DMS79 (cell line): ENCODE measurements at places on chromosomes 2 and 18.
A peak's percentile ranks its signal among the peaks of the same experiment; 100 is the strongest.

- DNase-seq, result peak; percentile 60
Measured at GRCh38 chr2:239661334-239662312, 260.8 kb upstream of the HDAC4 start.

- DNase-seq, result no peak
Measured at GRCh38 chr2:119699016-119699606, 20.1 kb downstream of the TMEM177 start.

GRCh38 chr2:128375454-128375853 lies 56.8 kb upstream of the HS6ST1 start:
- no peak for DNase-seq

- peak; percentile 3 for DNase-seq
Measured at GRCh38 chr2:44707945-44708660, 233.4 kb upstream of the SIX3 start.

GRCh38 chr2:99544608-99545007 lies 54.8 kb upstream of the REV1 start:
- DNase-seq, result no peak

DNA sequence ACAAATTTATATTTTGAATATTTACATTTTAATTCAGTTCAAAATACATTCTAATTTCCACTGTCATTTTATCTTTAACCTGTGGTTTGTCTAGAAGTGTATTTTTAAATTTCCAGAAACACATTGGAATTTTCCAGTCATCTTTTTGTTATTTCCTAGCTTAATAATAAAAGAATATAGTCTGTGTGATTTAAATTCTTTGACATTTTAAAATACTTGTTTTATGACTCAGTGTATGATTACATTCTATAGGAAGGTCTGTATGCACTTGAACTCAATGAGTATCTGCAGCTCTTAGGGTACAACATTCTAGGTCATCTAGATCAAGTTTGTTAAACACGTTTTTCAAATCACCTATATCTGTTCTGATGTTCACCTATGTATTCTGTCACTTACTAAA lies 88.3 kb upstream of the MBOAT2 start:
- no peak for DNase-seq

DNA sequence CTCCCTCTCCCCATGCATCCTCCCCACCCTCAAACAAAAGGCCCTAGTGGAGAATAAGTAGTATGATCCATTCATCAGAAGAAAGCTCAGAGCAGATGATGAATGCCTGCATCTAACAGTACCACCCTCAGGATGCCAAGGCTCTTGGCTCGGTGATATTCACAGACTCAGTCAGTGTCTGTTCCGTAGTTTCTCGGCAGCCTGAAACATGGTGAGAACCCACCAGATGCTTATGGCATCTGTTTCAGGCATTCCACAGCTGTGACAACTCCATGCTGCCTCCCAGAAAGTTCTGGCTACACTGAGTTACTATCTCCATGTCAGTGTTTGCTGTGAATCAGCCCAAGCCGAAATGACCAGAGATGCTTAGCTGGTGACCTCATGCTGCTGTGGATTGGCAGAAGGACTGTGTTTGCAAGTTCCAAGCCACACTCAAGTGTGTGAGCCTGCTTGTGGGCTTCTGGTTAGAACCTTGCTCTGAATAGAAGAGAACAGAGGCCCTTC lies 83.9 kb downstream of the WDSUB1 start:
- no peak for DNase-seq

DNA sequence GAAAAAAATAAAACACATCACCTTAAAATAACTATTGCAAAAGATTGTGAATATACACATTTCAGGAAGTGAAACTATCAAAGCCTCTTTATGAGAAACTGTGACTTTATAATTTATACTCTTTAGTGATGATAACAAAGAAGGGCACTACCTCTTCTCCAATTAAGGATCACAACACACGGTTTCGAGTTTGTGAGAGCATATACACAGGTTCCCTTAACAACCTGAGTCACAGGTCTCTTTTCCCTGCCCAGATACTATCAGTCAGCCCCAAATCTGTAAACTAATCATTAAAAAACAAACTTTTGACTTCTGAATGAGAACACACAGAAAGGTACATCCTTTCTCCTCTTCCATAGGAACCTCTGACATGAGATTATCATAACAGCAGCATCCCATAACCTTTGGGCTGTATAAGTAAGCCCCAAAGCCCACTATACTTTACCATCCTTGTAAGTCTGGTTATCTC lies 44.9 kb downstream of the PTPN2 start:
- no peak for DNase-seq

DNA sequence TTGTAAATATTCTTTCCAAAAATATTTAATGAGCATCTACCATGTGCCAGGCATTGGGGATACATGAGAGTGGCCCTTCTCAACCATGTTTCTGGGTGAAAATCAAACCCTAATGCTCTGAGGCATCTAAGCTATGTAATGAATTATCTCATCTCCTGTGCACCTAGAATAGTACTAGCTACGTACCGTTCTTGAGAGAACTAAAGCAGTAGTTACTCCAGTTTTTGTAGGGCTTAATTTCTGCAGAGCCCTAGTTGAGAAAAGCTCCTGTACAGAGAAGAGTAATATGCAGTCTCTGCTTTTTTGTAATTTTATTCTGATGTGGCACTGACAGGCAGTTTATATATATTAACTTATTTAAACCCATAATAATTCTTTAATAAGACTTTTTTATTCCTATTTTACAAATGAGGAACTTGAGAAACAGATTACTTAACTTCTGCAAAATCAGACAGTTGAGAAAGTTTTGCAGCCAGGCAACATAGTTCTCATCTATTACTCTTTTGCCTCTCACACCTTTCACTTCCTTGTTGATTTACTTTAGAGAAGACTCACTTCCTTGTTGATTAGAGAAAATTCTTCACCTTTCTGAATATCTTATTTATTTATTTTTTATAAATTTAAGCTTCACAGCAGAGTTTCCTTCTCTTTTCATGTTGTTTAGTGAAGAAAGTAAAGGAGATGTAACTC lies 3.1 kb downstream of the SPOPL start:
- DNase-seq, result no peak

- DNase-seq, result no peak
Measured at GRCh38 chr2:166256896-166257295, 118.8 kb downstream of the SCN9A start.

- DNase-seq, result no peak
Measured at GRCh38 chr2:186442885-186443284, 43.2 kb upstream of the ZC3H15 start.

- no peak for DNase-seq
Measured at GRCh38 chr2:142617461-142617860, 260.0 kb upstream of the KYNU start.

- DNase-seq, result no peak
Measured at GRCh38 chr18:35983818-35984217, 11.3 kb downstream of the RMP24 start.

- no peak for DNase-seq
Measured at GRCh38 chr2:43210467-43211303, 15.7 kb downstream of the ZFP36L2 start.

DNA sequence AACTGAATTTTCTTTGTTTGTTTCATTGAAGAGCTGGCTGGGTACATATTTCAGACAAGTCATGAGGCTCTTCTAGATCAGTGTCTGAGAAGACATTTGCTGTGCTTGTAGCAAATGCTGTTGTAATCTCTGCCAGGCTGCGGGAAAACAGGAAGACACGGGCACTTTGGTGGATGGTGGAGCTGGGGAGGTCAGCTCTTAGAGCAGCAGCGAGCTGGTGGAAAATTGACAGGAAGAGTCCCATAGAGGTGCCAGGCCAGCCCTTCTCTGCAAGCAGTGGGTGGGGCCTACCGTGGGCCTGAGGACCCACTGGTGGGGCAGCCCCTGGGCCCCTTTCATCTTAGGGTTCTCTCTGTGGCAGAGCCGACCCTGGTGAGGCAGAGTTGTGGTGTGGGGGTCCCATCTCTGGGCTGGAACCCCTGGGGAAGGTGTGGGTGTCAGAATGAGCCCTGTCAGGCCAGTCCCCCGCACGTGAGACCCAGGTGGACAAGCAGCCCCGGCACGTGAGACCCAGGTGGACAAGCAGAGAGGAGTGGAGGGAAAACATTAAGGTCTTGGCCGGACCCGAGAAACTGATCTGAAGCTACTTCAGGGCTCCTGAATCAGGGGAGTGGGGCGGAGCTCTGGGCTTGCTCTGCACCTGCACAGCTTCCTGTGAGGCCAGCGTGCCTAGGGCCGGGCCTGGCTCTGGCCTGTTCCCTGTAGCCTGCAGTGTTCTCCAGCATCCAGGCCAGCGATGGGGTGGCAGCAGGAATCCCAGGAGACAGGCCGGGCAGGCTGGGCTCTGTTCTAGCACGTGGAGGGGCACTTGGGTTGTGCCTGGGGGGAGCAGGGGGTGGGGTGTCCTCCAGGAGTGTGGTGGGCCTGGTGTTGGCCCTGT lies 273.5 kb upstream of the HDAC4 start:
- no peak for DNase-seq

DNA sequence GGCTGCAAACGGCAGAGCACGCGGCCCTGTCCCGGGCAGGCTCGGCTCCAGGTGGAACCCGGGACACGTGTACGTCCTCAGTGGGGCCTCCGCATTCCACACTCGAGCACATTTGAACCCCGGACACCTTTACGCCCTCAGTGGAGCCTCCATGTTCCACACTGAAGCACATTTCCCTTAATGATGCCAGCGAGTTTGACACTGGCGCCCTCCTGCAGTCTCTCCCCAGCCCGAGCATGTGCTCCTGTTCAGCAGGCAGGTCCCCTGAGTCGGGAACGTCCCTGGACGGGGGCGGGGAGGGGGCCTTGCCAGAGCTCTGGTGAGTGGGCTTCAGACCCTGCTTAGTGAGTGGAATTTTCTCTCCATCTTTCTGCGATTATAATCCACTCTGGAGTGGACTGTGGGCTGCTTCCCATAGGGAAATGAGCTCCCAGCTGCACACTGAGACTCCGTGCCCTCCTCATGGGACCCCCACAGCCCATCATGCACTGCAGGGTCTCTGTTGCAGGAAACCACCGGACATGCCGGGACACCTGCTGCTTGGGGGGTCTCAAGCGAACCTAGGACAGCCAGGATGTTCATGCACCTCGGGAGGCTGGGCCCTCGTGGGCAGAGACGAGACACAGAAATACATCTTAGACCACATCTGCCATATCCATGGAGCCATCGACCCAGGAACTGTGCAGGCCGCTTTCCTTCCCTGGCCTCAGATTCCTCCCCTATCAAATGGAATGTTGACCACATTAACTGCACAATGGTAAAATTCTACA lies 70.3 kb upstream of the SNTG2 start:
- DNase-seq, result no peak

DNA sequence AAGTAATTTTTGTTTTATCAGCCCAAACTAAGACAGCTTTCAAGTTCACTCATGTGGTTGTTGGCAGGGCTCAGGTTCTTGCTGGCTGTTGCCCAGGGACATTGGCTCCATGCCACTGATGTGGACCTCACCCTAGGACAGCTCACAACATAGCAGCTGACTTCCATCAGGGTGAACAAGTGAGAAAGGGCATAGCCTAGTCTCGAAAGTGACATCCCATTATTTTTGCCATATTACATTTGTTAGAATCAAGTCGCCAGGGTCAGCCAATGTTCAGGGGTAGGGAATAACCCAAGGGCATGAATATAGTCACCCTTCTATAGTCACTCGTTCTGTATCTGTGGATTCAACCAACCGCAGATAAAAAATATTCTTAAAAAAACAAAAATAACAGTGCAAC lies 10.7 kb upstream of the CWC22 start:
- no peak for DNase-seq

DNA sequence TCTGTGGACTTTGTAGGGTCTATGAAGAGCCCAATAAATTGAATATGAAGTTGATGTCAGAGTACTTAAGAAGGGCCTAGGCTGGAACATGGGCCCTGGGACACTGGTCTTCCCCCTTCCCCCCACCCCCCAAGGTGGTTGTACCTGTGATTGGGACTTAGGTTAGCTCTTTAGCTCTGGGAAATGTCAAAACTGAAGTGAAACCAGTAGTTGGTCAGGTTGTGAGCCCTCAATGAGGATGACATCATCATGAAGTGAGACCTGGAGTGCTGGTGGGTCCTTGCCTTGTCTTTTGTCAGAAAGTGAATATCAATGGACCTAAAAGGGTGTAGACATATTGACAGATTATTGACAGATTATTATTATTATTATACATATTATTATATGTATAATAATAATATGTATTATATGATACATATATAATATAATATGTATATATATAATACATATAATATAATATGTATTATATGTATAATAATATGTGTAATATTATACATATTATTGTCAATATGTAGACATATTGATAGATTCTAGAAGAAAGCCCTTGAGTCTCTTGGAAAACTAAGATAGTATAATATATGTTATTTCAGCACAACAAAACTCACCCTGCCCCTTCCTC lies 5.4 kb downstream of the MARS2 start:
- no peak for DNase-seq

DNA sequence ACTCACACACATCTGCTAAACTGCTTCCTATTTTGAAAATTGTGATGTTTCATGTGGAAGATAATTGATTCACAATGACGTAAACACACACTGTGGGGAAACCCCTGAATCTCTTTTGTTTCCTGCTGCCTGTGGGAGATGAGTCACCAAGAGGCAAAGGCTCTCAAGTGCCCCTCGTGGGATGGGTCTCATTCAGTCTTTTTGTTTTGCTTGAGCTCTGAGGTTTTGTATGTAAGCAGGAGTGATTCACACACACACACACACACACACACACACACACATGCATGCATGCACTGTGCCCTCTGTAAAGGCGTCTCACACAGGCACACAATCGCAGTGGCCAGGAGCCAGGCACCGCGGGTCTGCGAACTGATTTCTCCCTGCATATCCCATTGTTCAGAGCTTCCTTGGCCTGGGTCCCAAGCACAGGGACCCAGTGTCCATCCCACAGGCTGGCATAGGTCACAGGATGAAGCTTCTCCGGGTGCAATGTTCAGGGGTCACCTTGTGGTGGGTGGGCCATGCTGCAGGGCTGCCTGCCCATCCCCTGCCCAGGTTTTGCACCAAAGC lies 12.1 kb upstream of the ARHGEF4 start:
- DNase-seq, result peak; percentile 42

GRCh38 chr18:61655630-61656029 lies 237.2 kb downstream of the RNF152 start:
- no peak for DNase-seq

- DNase-seq, result peak; percentile 41
Measured at GRCh38 chr2:26299471-26300101, 46.4 kb upstream of the SELENOI start.
